GM23338 (cell line): ENCODE measurements at places on chromosomes 3 and 15. TPM values are rescaled to one million over a fixed set of nuclear protein-coding genes. Genes with fewer than 3 reads are reported as not detected.

Gene SLC9A9
- 0.93 and 1.6 TPM in 2 replicates for total RNA-seq

Gene PRSS50
- 1.4 and 1.5 TPM in 2 replicates for total RNA-seq

DNA sequence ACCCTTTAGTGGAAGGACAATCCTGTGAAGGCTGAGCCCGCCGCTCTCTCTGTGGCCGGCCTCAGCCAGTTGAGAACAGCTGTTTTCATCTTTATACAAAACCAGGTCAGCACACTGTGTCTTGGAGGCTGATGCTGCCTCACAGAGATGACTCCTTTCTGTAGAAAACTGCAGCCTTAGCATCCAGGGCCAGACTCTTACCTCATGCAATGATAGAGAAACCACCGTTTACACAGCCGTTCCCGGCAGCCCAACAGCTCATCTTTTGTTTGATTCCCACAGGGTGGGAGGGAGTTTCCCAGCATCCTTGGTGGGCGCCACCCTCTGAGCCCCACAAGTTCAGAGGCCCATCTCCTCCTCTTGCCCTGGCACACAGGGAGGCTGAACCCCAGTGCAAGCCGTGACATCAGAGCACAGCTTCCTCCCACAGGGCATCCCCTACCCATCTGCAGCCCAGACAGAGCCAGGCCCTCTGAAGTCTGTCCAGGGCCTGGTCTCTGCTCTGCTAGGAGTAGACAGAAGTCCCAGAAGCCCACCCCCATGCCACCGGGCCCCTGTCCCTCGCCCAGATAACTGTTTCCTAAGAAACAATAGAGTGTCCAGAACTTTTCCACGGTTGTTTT lies 105.0 kb downstream of the LRRK1 start:
- no peak for DNase-seq
- no peaks in the 10 kb centered on the region for H3K27me3 ChIP-seq
- H3K4me3 ChIP-seq, result no peak overlapping the region
- H3K4me1 ChIP-seq, result peaks cover 6% of the 10 kb centered on the region
- no peaks in the 10 kb centered on the region for H3K36me3 ChIP-seq

- DNase-seq, result no peak
- H3K36me3 ChIP-seq, result no peaks in the 10 kb centered on the region
- H3K27me3 ChIP-seq, result no peaks in the 10 kb centered on the region
- no peaks in the 10 kb centered on the region for H3K4me1 ChIP-seq
These were observed 26.2 kb downstream of the RTP3 start for GRCh38 chr3:46524008-46524407.
